ENCODE measurements at places on chromosomes 5 and 9.

DNA sequence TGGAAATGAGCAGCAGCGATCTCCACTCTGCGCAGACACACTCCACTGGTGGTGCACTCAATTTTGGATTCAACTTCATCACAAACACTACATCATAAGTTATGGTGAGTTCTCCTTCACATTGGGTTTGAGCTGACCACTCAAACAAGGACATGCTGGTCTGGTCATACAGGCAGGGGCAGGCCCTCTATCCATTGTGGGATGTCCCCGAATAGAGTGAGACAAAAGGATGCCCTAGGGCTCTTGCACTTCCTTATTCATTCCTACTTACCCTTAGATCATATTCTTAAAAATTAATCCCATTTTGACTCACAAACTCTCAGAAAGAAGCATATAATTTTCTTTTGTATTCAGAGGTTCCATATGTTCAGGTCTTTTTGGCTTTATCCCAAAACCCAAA, 16.3 kb upstream of the PJA2 start:
- no peak for DNase-seq

DNA sequence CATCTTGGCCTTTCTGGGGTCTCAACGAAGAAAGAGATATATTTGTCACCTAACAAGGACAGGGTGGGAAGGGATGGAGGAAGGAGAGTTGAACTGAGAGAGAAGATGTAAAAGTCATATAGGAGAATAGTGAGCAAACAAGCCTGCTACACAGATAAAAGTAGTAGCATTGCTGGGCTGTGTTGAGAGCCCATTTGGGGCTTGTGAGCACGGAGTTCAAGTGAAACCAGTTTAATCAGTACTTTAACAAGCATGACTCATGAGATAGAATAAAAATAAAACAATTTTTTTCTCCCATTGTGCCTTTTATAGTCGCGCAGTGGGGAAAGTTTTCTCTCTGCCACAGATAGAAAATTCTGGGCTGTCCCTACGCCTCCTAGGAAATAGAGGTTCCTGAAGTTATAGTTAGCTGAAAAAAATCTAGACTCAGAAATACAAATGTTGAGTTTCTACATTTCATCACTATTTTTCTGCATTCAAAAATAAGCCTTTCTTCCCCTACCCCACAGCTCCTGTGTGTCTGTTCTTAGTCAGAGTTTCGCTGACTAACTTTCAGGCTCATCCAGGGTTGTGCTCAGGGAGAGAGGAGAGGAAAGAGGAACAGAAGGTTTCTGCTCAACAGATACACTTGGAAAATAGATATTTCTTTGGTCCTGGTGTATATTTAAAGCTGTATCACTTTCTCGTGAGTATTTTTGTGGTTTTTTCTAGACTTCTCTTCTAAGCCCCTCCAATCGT, 395.8 kb upstream of the ADAMTSL1 start:
- no peak for DNase-seq

DNA sequence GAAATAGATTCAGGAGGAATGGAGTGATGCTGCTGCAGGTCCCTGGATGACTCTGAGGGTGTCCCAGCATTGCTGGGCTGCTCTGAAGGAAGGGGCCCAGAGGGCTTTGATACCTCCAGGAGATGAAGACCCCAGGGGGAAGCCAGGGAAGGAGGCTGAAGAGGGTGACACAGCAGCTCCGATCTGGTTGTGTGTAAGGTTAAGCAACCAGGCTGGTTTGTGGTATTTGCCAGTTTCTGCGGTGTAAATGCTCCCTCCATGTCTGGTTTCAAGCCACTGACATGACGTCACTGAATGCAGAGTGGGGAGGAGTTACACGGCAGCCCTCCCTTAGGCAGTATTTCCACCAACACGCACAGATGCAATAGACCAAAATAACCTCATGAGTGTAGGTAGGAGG, 40.0 kb upstream of the ORM1 start:
- DNase-seq, result peak; percentile 68

DNA sequence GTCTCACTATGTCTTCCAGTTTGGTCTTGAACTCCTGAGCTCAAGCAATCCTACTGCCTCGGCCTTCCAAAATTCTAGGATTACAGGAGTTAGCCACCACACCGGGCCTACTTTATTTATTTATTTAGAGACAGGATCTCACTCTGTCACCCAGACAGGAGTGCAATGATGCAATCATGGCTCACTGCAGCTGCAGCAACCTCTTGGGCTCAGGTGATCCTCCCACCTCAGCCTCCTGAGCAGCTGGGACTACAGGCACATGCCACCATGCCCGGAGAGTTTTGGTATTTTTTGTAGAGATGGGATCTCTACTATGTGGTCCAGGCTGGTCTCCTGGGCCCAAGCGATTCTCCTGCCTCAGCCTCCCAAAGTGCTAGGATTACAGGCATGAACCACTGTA, 32.8 kb downstream of the PHAX start:
- DNase-seq, result no peak

DNA sequence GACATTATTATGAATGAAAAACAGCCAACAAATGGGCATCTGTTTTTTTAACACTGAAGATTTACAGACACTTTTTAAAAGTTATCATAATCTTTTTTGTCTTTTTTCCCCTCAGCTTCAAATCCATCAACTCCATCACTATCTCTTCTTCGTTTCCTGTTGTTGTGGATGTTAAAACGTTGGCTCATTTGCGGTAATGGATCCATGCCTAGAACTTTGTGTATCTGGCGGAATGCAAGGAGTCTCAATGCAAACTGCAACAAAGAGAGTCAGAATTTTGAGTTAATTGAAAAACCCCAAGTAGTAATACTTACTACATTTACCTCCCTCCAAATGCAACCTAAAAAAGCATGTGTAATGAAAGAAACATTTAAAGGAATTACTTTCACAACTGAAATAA, 42.9 kb upstream of the MTMR12 start:
- no peak for DNase-seq

DNA sequence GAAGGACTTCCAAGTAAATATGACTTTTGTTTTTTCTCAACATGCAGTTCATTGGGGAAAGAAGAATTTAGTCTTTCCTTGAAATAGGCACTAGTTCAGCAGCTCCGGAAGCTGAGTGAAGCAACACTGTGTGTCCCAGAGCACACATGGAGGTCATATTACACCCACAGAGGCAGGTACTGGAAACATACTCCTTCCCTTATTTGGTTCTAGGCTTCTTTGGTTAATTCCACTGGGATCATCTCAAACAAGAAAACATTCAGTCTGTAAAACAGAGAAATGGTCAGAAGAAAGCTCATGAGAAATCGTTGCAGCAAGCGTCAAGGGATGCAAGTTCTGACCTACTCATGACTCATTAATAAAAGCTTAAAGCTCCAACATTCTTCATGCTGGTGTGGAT, 175.1 kb upstream of the PCSK5 start:
- peak; percentile 22 for DNase-seq

DNA sequence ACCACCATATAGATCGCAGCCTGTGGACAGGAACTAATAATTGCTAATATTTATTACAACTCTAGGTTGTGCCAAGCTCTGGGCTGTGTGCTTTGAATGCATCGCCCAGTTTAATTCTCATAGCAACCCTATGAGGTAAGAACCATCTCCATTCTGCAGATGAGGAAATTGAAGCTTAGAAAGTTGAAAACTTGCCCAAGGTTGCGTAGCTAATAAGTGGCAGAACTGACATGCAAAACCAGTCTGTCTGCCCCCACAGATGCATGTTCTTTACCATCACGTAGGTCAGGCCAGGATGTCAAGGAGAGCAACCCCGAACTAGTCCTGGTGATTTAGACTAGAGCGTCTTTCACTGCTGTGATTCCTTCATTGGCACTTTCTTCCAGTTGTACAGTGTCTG, 15.6 kb downstream of the WWC1 start:
- DNase-seq, result no peak

GRCh38 chr9:92911511-92912475, 34.0 kb upstream of the ZNF484 start:
- no peak for DNase-seq

DNA sequence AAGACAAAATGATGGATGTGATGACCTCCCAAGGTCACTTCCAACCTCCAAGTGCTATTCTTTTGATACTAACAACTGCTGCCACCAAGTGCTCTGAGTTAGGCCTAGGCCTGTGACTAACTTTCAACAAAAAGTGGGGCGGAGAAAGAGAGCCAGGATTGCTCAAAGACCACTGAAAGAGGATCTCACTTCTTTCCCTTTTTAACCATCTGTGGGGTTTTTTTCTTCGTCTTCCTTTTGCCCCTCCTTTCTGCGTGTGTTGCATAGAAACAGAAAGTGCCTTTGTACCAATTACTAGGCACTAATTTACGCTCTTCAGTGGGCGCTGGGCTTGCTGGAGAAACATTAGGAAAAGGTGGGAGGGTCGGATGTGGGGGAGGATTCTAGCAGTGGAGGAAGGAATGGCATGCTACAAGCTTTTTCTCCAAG, 8.0 kb downstream of the KLF9 start:
- DNase-seq, result no peak

- DNase-seq, result no peak
Measured at GRCh38 chr9:109555215-109555614, 57.1 kb upstream of the PTPN3 start.

GRCh38 chr5:164472165-164472564, 966.7 kb downstream of the MAT2B start:
- DNase-seq, result no peak

DNA sequence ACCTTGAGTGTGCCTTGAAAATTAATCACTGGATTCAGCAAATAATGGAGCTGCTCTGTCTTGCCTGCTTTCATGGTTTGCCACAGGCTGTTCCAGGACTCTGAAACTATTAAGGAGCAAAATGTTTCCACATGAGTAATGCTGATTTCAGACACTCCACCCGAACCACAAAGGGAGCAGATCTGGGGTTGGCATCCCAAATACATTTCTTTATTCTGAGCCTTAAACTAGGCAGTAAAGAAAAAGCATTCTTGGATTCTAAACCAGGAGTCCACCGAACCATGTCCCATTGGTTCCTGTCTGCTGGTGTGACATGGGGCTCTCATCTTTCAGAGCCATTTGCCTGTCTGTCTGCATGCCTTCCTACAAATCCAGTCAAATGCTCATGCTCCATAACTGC, 10.1 kb upstream of the C1QTNF3 start:
- DNase-seq, result peak; percentile 51

- DNase-seq, result peak; percentile 18
Measured at GRCh38 chr5:127254729-127255284, 35.8 kb upstream of the MEGF10 start.

GRCh38 chr5:128254789-128255188, 171.2 kb downstream of the SLC12A2 start:
- peak; percentile 34 for DNase-seq

GRCh38 chr5:115417076-115417475, 120.6 kb upstream of the CCDC112 start:
- no peak for DNase-seq

DNA sequence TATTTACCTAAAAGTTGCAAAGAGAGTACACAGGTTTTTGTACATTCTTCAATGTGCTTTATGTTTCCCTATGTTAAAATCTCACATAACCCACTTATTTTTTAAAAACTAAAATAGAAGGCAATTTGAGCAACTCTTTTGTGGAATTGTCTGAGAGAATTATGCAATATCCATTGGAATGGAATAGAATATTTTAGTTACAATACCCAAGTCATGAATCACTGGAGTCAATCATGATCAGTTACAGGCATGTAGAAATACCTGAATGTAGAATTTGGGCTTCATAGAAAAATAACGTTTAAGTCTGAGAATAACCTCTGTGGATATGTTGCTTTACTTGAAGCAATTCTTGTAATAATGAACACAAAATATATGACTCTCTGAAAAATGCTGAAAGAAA, 143.3 kb downstream of the FGF10 start:
- no peak for DNase-seq

DNA sequence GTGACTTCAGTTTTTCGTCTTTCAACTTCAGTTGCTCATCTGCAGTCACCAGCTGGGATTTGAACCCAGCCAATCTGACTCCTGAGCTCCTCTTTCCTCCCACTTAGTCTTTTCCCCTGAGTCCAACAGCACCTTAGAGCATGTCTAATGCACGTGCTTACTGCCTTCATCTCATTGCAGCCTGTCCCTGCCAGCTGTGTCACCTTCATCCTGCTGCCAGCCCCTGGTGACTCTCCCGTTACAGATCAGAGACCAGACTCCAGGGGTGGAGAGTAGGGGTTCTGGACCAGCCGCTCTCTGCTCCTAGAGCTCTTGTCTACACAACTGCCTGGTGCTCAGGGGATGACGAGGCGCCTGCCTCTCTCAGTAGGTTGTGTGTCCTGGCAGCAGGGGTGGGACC, 132.9 kb upstream of the LMX1B start:
- no peak for DNase-seq

- DNase-seq, result no peak
Measured at GRCh38 chr5:40958811-40959210, 49.5 kb downstream of the C7 start.

- no peak for DNase-seq
Measured at GRCh38 chr9:133598978-133599377, 10.2 kb downstream of the FAM163B start.

DNA sequence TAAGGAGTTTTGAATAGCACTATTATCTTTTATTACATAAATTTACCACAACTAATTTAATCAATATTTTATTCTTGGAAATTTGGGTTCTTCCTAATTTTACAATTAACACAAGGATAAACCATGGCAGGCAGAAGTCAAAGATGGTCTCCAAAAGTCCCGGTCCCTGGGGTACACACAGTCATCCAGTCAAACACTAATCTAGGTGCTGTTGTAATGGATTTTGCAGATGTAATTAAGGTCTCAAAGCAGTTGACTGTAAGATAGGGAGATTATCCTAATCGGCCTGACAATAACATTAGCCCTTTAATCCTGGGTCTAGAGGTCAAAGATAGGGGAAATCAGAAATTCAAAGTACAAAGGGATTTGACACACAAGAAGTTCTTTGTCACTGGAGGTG, 57.5 kb upstream of the HTR1A start:
- DNase-seq, result no peak

DNA sequence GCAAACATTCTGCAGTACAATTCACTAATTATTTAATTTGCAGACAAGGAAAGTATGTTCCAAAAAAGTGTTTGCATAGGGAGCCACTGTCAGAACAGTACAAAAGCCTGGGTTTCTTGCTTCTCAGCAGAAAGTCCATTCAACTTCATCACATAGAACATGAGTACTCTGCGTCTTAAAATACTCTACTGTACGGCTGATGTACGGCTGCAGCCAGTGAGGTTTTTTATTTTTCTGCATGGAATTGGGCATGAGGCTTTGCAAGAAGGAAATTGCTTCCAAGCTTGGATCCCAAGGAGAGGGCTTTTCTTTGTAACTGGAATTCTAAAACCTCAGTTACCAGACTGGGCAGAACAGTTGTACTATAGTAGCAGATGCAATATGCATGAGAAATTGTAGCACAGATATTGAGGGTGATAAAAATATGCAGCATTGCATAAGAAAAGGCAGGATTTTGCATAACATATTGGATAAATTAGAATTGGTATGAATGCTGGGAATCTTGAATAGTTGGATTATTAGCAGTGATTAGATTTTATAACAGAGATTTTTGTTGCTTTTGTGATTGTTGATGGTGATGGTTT, 178.1 kb upstream of the CDH9 start:
- no peak for DNase-seq

GRCh38 chr5:89246864-89247263, 363.9 kb upstream of the MEF2C start:
- DNase-seq, result no peak

GRCh38 chr5:57382655-57383054, 100.0 kb downstream of the ACTBL2 start:
- no peak for DNase-seq

All from fibroblast of the conjunctiva (primary cell).